CD8-positive, alpha-beta T cell (primary cell): ENCODE measurements at places on chromosomes 2 and 18. TPM values are rescaled to one million over a fixed set of nuclear protein-coding genes. Genes with fewer than 3 reads are reported as not detected.

SPIRE1 gene
- 0.69 TPM for total RNA-seq

ADD2 gene
- 2.5 TPM for total RNA-seq

DNA sequence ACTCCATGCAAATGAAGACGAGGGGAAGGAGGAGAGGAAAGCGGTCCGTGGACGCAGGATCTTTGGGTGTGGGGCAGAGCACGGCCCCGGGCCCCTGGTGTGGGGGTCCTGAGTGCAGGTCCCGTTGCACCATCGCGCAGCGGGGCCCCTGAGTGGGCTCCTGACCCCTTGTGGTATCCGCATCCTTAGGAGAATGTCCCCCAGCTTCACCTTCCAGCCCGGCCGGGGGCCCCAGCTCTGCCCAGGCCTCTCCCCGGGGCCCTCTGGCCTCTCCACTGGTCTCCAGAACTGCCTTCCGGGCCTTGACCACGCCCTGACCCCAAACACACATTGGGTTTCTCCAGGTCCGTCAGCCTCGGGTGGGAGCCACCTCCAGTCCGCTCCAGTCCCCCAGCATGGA is 431.8 kb upstream of the SALL3 start:
- no peak for DNase-seq

GRCh38 chr2:210606001-210606400 is 49.6 kb downstream of the CPS1 start:
- DNase-seq = no peak

DNA sequence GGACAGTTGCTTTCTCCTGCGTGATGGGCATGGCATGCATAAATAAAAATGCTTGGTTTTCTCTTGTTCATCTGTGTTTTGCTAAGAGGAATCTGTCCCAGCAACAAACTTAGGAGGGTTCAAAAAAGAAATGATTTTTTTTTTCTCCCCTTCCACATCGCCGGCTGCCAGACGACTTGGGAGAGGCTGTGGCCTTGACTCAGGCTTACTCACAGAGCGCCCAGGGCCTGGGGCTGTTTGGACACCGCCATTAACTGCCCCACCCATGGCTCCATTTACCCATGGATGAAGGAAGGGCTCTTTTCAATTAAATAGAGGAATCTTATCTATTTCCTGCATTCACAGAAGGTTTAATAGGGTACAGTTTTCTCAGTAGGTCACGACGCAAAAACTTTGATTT is 22.3 kb upstream of the SERPINB5 start:
- no peak for DNase-seq

FSIP2 gene
- 0.69 TPM for total RNA-seq

DNA sequence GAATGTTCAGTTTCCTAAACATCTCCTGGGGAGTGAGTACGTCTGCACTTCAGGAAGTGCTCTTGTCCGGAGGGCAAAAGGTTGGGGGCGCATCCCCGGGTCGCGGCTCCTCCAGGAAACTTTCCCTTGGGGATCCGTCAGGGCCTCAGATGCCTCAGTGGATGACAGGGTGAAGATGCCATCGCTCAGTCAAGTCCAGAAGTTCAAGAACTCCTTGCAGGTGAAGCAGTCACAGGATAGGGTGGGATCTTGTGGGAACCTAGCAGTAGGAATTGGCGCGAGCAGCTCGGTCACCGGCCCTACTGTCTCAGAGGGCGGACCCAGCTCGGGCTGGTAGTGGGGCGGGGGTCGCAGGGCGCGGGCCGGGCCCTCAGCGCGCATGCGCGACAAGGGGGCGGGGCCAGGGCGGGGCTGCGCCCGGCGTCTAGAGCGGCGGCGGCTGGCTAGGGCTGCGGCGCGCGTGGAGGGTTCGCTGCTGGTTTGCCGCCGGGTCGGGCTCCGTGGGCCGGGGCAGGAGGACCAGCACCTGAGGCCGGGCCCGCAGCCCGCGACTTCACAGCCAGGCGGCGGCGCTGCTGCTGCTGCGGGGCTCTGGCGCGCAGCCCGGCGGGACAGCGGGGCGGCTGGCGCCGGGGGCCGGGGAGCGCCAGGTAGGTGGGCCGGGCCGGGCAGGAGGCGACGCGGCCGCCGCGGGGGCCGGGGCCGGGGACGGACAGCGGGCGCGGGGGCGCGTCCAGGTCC is at the start of gene INPP4A:
INPP4A (plus strand) TSS at position 423 of the 741 bp plus-strand sequence. CDS start 75,191 bp downstream, outside the sequence.
- DNase-seq = peak; percentile 89

- no peak for DNase-seq
Observed at GRCh38 chr18:44388329-44388728, 292.4 kb upstream of the SETBP1 start.

DNA sequence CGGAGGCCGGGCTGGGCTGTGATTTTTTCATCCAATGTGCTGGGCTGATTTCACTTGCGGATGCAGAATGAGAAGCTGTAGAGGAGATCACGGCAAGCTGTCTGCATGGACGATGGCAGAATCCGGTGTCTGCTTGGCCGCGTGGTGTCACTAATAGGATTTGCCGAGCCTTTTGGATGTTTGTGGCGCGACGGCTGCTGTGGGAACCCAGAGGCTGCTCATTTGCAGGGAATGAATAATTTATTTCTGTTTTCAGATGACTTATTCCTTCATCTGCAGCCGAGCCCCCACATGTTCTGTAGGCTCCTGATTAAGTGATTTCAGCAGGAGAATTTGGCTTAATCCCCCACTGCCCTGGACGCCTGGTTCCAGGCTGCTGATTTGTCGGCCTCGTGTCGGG is 62.6 kb downstream of the ODC1 start:
- no peak for DNase-seq

GRCh38 chr2:166916987-166917386 is 28.7 kb downstream of the XIRP2 start:
- DNase-seq = no peak

- no peak for DNase-seq
Observed at GRCh38 chr2:59726228-59727120, 827.0 kb downstream of the BCL11A start.

DNA sequence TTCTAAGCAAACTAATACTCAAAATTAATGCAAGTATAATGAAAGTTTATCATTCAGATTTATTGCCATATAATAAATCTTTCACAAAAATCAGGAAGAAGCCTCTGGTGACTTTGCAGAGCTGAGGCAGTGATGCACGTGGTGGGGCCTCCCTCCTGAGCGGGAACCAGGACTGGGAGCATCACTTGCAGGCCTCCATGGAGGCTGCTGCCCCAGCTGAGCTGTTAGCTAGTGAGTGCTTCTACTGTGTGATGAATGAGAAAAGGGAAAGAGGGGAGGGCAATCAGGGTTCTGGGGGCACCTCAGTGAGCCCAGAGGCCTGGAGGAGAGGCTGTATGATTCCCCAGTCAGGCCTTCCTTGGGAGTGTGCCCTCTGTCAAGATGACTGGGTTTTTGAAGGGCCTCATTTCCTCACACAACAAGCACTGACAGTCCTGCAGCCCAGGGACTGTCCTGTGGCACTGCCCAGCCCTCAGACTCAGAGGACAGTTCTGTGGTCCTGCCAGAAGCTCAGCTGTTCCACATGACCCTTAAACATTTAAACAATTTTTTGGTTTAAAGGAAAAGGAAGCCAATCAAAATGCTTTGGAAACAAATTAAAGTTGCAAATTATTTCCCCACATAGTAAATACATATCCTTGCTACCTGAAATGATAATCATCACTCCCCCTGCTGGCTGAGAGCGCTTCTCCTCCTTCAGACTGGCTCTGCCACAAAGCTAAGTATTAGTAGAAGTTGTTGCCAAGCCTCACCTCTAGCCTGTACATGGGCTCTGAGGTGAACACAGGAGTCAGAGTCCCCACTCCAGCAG is 90.9 kb upstream of the SMAD7 start:
- peak; percentile 49 for DNase-seq

DNA sequence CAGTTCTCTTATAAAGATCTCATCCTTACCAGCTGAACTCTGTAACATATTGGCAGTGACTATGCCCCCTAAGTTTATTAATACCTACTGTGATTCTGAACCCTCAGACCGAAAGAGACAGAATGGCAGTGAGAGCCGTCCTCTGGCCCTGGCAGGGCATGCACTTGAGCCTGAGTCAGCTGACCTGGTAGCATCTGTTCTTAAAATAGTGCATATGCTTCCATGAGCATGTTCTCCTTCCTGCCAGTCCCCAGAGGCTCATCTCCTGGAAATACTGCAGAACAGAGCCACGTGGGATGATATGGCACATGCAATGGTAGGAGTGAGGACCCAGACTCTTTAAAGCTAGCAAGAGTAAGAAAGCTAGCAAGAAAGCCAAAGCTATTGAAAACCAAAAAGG is 59.0 kb downstream of the RASGRP3 start:
- no peak for DNase-seq
